Aorta (tissue), 5 donors: ENCODE measurements at places on chromosomes 4 and X. TPM values are rescaled to one million over a fixed set of nuclear protein-coding genes. Genes with fewer than 3 reads are reported as not detected.
A peak's percentile ranks its signal among the peaks of the same experiment; 100 is the strongest.

The AR gene
- 12.8 TPM for total RNA-seq

DNA sequence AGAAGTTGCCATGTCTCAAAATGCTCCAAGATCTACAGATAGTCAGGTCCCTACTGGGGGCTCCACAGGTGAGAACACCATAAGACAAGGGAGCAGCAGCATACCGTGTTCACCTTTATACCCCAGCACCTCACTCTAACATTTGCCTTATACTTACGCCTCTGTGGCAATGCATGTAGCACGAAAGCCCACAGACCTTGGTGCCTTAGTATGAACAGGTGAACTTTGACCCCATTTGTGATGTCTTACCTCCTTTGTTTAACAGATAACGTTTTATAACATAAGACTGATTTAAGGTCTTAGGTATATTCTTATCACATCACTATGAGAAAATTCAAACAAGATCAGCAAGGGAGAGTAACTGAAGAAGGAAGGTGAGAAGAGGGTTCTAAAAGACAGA, 128.8 kb downstream of the ARX start:
- DNase-seq = no peak
- no peaks in the 10 kb centered on the region for H3K27me3 ChIP-seq
- no peak overlapping the region for H3K4me3 ChIP-seq

DNA sequence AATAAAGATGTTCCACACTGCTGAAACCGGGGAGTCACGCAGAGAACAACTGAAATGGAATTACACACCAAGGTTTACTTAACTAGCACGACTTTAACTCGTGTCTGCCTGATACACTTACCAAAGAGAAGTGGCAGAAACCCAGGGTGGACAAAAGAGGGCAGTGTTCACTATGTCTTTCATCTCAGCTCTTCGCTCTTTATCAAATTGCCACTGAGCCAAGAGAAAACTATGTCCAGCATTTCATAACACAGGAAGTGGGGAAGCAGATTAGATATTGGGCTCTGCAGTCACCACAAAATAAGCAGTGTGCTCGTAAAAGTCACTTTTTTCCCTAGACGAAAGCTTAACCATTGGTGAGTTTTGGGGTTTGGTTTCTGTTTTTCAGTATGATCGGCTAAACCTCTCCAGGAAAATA, 155.7 kb downstream of the CHIC2 start:
- H3K27ac ChIP-seq = peak overlapping the region; percentile 51
- DNase-seq = no peak
- H3K4me3 ChIP-seq = peak overlapping the region; percentile 76
- no peaks in the 10 kb centered on the region for H3K27me3 ChIP-seq

DNA sequence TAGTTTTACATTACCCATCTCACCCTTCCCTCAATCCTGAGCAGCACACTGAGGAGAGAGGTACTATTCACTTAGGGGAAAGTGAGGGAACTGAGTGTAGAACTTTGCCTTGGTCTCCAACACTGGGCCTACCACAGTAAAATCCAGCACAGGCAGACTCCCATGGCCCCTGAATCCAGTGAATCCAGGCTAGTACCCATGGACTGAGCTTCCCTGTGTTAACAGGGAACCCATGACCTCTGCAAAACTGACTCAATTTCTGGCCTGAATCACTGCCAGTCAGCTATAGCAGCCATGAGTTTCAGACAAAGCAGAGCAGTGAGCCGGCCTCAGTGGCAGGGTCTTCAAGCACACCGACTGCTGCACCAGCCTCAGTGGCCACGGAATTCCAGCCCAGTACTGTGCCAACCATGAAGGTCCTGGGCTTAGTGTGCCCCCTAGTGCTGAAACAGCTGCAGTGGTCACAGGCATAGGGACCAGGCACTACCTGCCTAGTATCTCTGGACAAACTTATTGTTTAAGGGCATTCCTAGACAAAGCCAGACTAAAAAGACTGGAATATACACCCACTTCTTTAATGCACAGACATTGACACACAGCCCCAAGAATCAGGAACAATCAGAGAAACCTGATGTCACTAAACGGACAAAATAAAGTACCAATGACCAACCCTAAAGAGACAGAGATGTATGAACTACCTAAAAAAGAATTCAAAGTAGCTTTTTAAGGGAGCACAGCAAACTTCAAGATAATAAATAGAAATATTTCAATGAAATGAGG, 127.4 kb upstream of the RPL34 start:
- DNase-seq = no peak
- H3K27ac ChIP-seq = no peak overlapping the region
- H3K4me3 ChIP-seq = no peak overlapping the region
- H3K4me1 ChIP-seq = no peaks in the 10 kb centered on the region
- no peaks in the 10 kb centered on the region for H3K36me3 ChIP-seq
